ENCODE measurements at places on chromosomes 7 and 10.

- DNase-seq, result peak; percentile 70
Measured at GRCh38 chr7:107661081-107661864, 645 bp downstream of the SLC26A4 start.

GRCh38 chr10:77661674-77662073, 24.1 kb upstream of the KCNMA1 start:
- no peak for DNase-seq

DNA sequence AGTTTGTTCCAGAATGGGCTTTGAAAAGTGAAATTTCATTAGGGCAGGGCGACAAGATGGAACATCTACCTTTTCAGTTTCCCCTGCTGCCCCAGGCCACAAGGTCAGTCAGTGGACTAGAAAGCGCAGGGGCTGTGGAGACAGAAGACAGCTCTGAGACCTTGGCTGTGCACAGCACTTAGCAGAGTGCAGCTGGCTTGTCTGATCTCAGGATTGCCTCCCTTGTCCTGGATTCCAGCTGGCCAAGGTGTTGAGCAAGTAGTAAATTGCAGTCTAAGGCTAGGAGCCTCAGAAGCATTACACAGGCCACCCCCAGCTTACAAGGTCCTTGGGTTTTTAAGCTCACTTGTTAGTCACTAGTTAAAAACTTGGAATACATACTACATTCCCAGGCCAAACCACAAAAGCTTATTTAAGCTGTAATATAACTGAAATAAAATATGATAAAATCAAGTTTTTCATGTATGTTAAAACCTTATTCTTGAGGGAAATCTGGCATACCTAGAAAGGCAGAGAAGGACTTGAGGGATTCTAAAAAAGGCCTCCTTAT, 67.3 kb upstream of the NPY start:
- DNase-seq, result no peak

- DNase-seq, result no peak
Measured at GRCh38 chr10:13829790-13830189, 243.0 kb downstream of the PRPF18 start.

GRCh38 chr10:47264797-47265281, 35.2 kb upstream of the GDF10 start:
- DNase-seq, result peak; percentile 56

GRCh38 chr10:113643183-113643582, 20.7 kb downstream of the NRAP start:
- no peak for DNase-seq

DNA sequence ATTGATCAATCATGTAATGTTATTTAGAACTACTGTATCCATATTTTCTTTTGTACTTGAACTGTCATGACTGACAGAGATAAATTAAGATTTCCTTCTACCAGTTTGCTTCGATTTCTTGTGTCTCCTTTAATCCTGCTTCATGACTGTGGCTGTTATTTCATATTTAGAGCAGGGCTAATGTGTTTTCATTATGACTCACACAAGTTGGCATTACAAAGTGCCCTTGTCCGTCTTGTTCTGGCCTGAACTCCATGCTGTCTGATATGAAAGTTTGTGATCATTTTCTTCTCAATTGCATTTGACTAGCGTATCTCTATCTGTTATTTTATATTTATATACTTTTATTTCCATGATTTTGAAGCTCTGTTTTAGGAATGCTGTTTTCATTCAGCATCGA, 344.1 kb upstream of the PRKCQ start:
- no peak for DNase-seq

GRCh38 chr7:131107337-131108211, 220.1 kb upstream of the MKLN1 start:
- peak; percentile 95 for DNase-seq

DNA sequence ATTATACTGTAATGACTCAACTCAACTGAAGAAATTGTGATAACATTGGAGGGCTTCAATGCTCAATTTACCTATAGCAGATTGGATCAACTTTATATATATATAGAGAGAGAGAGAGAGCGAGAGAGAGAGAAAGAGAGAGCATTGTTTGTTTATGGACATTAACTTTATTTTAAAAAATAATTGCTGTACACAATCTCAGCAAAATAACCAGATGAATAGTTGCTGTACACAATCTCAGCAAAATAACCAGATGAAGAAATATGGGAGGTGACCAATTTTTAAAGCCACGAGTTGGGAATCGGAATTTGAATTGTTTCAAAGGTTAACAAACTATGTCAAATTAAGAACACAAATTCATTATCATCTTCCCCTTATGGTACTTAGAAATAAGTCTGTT, 319.9 kb downstream of the NXPH1 start:
- DNase-seq, result no peak

- no peak for DNase-seq
Measured at GRCh38 chr7:55073051-55073511, 54.3 kb downstream of the EGFR start.

- no peak for DNase-seq
Measured at GRCh38 chr10:72015841-72016240, 51.6 kb downstream of the CHST3 start.

DNA sequence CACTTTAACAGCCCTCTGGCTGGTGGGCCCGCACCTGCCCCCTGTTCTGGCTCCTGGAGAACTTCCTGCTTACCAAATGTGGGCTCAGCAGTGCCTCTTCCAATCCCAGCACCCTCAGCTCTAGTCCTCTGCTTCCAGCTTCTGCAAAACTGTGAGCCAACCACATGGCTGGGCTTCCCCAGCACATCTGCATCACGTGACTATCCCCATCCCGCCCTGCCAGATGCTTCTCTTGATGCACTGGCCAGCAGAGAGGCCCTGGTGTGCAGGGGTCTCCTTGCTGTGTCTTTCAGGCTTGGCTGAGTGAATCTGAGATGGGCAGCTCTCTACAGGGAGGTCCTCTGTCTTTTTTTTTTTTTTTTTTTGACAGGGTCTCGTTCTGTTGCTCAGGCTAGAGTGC, 43.8 kb upstream of the DMBT1 start:
- DNase-seq, result no peak

- DNase-seq, result no peak
Measured at GRCh38 chr7:20839987-20840386, 53.3 kb upstream of the SP8 start.

DNA sequence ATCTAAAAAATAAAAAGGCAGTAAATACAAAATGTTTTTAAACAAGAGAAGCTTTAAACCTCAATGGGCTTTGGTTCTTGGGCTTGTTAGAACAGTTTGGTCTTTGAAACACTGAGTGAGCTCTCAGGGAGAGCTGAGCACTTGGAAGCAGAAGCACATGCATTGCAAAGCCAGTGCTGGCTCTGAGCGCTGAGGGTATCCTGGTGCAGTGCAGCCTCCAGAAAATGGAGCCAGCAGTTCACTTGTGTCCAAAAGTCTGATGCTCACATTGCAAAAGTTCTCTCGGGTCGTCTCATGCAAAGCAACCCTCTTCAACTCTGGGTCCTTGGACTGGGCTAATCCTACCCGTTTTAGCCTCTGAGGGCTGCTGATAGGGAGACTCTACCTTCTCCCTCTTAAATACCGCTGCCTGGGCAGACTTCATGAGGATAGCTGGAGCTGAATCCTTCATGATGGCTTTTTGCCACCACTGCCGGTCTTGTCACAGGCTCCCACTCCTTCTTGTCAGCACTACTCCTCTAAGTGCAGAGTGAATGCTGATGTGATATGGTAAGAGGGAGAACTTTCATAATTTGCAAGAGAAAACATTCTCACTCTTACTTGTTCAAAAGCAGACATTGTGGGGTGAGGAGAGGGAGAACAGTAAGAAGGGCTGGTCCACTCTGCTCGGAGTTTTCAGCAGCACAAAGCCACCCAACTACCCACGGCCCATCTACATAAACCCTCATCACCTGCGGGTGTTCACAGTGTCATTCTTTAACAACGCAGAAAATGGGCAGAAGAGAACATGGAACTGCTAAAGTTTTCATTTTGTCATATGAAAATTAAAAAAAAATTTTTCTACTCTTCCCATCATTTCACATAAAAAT, 42.2 kb upstream of the BMPER start:
- no peak for DNase-seq

- no peak for DNase-seq
Measured at GRCh38 chr10:63681993-63682697, 160.9 kb downstream of the REEP3 start.
